Germinal center (tissue), 1 donor: ENCODE measurements at places on chromosomes 2 and 18.

- DNase-seq = no peak
Measured at GRCh38 chr2:214410918-214411554, at the start of gene VWC2L. Gene VWC2L, plus strand, starts transcription at chr2:214411054. Its CDS starts 3,140 bp downstream, at chr2:214414194.

GRCh38 chr2:220101980-220102379 lies 474.6 kb downstream of the SLC4A3 start:
- no peak for DNase-seq

DNA sequence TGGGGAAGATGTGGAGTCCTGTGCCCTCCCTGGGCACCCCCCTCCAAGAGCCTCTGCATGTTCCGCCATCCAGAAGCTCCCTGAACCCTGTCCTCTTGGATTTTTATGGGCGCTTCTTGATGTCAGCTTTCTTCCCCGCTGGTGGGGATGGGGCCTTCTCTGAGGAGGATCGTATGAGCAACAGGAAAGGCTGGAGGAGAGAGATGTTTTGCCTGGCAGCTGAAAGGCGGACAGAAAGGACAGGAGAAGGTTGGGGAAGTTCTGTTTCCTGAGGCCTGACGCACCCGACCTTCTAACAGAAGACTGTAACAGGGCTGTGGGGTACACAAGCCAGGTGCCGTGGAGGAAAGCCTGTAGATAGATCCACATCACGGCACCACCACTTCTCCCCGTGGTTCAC lies 238.8 kb downstream of the LDLRAD4 start:
- DNase-seq = no peak

- DNase-seq = no peak
Measured at GRCh38 chr18:41144441-41144840, 810.6 kb upstream of the PIK3C3 start.

GRCh38 chr18:48541026-48541746 lies 2.4 kb downstream of the CTIF start:
- peak; percentile 40 for DNase-seq

DNA sequence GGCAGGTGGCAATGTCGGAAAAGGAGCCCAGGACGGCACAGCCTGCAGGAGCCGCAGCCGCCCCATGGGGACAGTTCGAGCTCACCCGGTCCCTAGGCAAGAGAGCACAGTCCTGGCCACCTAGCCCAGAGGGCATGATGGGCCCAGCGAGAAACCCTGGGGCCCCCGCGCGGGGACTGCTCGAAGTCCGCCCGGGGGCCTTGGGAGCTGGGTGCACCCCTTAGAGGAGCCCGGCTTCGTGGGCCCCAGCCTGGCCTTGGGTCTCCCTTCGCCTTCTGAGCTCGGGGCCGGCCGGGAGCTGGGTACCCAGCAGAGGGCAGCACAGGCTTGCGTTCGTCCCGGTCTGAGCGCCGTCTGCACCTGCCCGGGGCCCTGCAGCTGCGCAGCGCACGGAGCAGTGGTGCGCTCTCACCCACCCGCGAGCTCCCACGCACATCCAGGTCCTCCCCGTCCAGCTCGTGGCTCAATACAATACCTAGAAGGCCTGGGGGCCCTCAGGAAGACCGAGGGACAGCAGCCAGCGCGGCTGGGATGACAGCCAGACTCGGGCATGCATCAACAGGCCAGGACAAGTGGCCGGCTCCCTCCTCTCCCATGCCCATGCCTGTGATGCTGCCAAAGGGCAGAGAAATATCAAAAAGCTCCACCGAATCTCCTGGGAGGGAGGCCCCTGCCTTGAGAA lies 96.2 kb upstream of the ZNF532 start:
- peak; percentile 87 for DNase-seq

DNA sequence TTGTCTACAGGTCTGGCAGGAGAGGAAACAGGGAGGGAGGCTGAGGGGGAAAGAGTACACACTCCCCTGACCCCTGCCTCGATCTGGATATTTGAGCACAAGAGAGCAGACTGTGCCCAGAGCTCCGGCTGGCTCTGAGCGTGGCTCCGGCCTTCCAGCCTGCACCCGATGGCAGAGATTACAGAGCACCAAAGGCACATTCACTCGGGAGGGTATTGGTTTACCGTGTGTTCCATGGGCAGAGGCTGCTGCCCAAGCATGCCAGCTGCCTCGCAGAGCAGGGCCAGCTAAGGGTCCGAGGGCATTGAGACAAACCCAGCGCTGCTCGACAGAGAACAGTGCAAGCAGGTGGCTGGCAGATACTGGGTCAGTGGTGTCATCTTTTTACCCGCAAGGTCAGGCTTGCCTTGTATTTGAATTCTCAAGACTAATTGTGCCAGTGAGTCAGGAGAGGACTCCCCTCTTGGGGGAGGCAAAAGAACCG lies 132.2 kb downstream of the TNS1 start:
- DNase-seq = no peak

DNA sequence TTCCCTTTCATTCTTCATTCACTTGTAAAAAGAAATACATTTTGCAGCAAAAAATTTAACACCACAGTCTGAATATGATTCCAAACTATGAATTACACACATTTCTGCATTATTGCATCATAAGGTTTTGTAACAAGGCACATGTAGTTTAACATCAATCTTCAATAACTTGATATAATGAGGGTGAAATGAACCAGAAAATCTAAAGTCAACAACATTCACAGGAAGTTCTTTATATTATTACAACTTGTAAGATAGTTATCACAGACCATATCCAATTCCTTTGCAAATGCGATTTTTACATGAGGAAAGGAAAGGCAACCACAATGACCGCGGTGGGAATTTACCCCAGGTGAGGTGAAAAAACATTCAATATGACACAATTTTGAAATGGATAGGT lies 213.3 kb downstream of the NAPG start:
- DNase-seq = no peak
